Activated T-helper 2 cell treated with anti-CD3 and anti-CD28 coated beads, Interferon-gamma antibody, Interleukin-2, Interleukin-4, amounts not matched to agents 10 μg/mL and 5 μg/mL and 100 μg/mL, durations not matched to agents 14 hours and 24 hours and 36 hours (primary cell): ENCODE measurements at places on chromosomes 13 and 19. TPM values are rescaled to one million over a fixed set of nuclear protein-coding genes. Genes with fewer than 3 reads are reported as not detected.

DNA sequence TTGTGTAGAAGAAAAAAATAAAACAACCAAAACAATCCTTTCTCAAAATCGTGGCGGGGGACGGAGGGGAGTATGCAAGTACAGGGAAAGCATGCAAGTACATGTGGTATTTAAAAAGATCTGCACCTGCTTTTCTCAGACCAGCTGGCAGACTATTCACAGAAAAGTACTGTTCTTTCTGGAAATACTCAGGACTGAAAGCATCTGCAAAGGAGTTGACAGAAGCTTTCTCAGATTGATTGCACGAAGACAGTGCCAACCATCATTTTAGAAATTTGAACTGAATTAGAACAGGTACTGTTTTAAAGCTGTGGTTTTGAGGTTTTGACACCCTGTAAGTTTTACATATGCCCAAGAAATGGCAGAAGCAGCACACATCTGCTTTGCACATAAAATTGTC is 19.8 kb upstream of the PCDH8 start:
- no peak for DNase-seq

- no peak for DNase-seq
Observed at GRCh38 chr13:46310066-46310465, 77.0 kb downstream of the RUBCNL start.

DNA sequence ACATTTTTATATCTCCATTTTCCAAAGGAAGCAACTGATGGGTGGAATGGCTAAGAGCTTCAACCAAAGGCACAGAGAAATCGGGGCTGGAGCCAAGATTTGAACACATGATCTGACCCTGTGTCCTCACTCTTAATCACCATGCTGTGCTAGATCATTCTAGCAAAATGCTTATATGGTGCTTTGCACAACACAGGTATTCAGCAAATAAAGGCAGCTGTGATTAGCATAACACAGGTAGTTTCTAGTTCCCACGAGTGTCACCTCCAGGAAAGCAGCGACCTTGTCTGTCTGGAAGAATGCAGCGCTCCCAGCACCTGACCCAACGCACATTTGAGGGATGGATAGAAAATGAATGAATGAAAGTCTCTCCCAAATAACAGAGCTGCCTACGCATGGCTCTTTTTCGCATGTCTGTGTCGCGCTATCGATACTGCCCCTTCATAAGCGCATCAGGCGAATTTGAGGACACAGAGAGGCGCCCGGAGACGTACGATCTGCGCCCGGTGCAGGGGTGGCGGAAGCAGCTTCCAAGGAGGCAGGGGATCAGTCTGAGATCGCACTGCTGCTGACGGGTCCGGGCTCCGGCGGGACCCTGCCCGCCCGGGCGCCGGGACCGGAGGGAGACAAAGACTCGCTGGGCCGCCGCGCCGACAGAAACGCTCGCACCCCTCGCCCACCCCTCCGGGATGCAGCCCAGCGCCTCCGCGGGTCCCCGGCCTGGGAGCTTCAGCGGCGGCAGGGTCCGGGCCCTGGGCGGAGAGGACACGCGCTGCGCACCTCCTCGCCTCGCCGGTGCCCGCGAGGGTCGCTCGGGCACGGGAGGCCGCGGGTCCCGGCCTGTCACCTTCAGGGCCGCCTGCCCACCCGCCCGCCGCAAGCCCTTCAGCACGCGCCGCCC is 609 bp downstream of the EPS15L1 start:
- DNase-seq = peak; percentile 22

GRCh38 chr13:74004109-74004508 is 130.1 kb downstream of the KLF12 start:
- no peak for DNase-seq

DNA sequence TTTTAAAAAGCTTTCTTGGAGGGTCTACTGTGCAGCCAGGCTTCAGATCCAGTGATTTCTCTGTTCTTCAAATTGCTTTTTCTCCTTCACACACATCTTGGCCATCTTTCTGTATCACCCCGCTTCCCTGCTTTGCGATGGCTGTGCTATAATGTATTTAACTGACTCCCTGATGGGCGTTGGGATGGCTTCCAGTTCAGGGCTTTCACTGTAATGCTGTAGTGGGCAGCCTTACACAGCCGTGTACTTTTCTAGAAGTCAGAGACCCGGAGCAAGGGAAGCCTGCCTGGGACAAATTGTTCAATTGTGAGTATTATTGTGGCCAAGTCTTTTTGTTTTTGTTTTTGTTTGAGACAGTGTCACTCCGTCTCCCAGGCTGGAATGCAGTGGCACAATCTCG is 19.4 kb upstream of the PAK4 start:
- no peak for DNase-seq

DNA sequence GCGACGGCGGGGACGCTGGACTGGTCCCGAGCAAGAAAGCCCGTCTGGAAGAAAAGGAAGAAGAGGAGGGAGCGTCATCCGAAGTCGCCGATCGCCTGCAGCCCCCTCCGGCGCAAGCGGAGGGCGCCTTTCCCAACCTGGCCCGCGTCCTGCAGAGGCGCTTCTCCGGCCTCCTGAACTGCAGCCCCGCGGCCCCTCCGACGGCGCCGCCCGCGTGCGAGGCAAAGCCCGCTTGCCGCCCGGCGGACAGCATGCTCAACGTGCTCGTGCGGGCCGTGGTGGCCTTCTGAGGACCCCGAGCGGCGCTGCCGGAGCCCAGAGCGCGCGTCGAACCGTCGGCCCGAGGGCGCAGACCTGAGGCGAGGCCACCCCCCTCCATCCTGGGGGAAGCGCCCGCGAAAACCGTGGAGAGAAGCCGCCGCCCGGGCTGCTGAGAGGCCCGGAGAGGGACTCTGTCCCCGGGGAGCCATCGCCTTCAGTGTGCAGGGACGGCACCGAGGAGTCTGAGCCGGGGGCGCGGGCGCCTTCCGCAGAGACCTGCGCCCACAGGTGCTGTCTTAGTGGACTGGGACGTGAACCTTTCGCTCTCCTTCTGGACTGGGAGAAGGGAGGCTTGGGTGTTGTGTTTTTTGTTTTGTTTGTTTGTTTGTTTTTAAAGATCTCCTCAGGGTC is 3.5 kb downstream of the IER2 start:
- no peak for DNase-seq

DNA sequence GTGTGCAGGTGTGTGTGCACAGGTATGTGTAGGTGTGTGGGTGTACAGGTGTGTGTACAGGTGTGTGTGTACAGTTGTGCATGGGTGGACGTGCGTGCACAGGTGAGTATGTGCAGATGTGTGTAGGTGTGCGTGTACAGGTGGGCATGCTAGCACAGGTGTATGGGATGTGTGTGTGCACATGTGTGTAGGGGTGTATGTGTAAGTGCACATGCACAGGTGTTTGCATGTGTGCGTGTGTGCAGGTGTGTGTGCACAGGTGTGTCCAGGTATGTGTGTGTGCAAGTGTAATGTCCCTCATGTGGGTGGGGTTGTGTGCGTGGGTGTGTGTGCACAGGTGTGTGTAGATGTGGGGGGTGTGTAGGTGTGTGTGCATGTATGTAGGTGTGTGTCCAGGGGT is 27.5 kb upstream of the TFDP1 start:
- DNase-seq = no peak

DNA sequence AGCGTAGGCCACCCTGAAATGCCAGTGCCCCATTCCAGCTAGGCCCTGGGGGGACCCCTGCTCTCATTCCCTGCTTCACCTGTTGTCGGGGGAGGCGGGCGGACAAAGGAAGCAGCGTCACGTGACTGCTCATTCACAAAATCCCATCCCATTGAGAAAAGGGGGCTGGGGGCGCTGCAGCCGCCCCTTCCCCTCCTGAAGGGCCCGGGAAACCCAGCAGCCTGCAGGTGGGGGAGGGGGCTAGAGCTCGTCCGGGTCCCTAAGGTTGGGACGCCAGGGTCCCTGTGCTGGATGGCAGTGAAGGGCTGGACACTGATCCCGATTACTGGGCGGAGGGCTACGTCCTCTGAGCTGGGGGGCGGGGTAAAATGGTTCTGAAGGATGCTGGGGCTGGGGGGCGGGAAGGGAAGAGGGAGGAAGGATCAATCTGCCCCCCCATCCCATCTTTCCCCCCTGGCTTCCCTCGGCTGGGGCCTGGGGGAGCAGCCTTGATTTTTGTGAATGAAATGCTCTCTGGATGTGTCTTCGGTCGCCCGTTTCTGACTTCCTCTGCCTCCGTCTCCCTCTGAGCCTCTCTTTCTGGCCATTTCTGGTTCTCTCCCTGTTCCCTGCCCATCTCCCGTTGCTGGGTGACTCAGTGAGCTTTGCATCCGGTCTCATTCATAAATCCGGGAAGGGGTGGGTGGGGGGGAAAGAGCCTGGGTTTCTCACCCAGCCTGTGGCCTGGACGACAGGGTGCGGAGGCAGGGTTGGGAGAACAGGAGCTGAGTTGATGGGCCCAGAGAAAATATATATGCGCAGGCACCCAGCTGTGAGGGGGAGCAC is 816 bp downstream of the SPRED3 start:
- no peak for DNase-seq

- no peak for DNase-seq
Observed at GRCh38 chr19:31604493-31605040, 255.3 kb upstream of the TSHZ3 start.

DNA sequence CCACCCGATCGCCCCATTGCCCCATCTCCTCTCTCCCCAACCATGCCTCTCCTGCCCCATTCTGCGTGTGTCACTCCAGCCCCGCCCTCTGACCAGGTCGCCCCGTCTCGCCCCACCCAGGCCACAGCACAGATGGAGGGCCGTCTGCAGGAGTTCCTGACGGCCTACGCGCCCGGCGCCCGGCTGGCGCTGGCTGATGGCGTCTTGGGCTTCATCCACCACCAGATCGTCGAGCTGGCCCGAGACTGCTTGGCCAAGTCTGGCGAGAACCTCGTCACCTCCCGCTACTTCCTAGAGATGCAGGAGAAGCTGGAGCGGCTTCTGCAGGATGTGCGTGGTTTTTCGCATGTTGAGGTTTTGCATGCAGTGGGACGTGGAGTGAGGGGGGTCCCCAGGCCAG is 26.2 kb downstream of the MAST3 start:
- no peak for DNase-seq

- DNase-seq = no peak
Observed at GRCh38 chr19:12628040-12629022, 17.6 kb downstream of the ZNF791 start.

DNA sequence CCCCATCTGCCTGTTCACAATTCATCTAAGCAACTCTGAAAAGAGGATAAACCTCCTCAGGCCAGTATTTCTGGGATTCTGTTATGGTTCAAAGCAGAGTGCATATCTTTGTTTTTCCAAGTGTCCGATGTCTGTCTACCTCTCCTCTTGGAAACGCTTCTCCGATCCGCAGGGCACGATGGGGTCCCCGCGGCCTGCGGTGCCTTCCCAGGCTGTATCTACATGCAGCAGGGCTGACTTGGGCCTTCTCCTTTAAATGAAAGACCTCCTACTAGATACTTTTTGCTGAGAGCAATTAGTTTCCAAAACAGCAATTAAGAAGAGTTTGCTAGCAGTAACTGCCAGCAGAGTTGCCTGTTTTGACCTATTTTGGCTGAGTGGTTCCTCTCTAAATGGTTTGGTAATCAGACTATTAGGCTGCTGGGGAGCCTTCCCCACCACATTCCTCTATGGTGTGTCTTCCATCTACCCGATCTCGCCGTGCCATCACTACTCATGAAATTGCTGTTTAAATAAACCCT is 23.5 kb downstream of the COL4A2 start:
- no peak for DNase-seq

- DNase-seq = no peak
Observed at GRCh38 chr13:98581971-98582702, 5.2 kb upstream of the STK24 start.

GRCh38 chr13:110108348-110109139 is 198.4 kb downstream of the COL4A1 start:
- DNase-seq = no peak

DNA sequence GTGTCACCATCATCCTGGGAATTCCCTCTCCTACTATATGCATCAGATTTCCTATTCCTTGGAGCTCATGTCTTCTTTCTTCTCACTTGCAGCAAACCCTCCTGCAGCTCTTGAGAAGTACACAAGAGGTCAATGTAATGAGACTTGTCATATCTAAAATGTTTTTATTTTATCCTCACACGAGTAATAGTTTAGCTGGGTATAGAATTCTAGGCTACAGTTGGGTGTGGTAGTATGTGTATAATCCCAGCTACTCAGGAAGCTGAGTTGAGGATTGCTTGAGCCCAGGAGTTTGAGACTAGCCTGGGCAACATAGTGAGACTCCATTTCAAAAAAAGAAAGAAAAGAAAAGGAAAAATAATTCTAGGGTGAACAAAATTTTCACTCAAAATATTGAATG is 24.4 kb downstream of the EEF1AKMT1 start:
- DNase-seq = no peak

- no peak for DNase-seq
Observed at GRCh38 chr13:90713441-90714133, 633.9 kb upstream of the MIR17HG start.

DNA sequence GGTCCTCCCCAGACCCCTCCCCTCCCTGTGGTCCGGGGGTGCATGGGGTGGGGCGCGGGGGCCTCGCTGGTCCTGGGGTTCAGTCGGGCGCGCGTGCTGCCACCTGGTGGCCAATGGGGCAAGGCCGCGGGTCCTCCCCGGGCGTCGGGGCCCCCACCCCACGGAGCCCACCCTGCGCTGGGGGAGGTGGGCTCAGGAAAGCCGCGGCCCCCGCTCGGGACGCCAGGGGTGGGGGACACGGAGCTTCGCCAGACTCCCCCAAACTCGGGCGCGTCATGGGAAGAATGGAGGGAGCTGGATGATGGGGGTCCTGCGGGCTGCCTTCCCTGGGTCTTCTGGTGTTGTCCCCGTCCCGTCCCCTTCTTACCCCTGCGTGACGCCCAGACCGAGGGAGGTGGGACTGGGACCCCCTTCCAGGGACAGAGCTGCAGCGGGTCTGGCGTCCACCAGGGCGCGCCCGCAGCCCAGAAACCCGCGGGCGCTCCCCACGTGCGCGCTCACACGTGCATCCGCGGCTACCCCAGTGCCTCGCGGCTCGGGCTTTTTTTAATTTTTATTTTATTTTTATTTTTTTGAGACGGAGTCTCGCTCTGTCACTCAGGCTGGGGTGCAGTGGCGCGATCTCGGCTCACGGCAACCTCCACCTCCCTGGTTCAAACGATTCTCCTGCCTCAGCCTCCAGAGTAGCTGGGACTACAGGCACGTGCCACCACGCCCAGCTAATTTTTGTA is 19.8 kb upstream of the TCF3 start:
- peak; percentile 42 for DNase-seq

GRCh38 chr13:40472427-40473220 is 193.8 kb downstream of the FOXO1 start:
- DNase-seq = no peak

Gene SGCG
- total RNA-seq = not detected in 2 replicates

Gene CACNG8
- not detected in 2 replicates for total RNA-seq

Gene LMTK3
- total RNA-seq = 3.1 and 5.1 TPM in 2 replicates

Gene CAMSAP3
- 0.23 and 0.55 TPM in 2 replicates for total RNA-seq

Gene ZNF730
- 0.37 and 0.67 TPM in 2 replicates for total RNA-seq

Gene PSPN
- 1.6 and 1.9 TPM in 2 replicates for total RNA-seq

Gene PLD3
- total RNA-seq = 59.2 and 60.1 TPM in 2 replicates

Gene SHANK1
- total RNA-seq = not detected in 2 replicates

Gene DIAPH3
- total RNA-seq = 30.1 and 30.8 TPM in 2 replicates

Gene CDC42EP5
- 1.0 TPM in 1 of 2 replicates, not detected in the other for total RNA-seq

Gene GDF15
- not detected in 2 replicates for total RNA-seq
